Stimulated activated CD4-positive, alpha-beta T cell treated with anti-CD3 and anti-CD28 coated beads, Interleukin-12 subunit alpha, Interleukin-12 subunit beta, amount 100 ng/mL, for 48 hours (primary cell): ENCODE measurements at places on chromosomes 5 and 9.

DNA sequence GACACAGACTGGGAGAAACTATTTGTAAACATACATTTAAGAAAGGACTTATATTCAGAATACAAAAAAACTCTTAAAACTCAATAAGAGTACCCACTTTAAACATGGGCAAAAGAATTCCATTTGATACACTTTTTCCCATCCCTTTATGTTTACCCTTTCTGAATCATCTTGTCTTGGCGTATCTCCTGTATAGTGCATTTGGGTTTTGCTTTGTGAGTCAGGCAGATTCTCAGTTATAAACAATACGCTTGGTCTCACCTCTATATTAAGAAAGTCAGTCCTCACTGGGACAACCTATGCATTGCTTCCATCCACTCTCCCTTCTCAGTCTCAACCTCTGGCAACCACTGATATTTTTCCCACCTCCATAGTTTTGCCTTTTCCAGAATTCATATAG is 27.3 kb upstream of the ADAMTS6 start:
- DNase-seq = no peak

GRCh38 chr9:20355022-20355421 is 267.3 kb downstream of the MLLT3 start:
- no peak for DNase-seq

DNA sequence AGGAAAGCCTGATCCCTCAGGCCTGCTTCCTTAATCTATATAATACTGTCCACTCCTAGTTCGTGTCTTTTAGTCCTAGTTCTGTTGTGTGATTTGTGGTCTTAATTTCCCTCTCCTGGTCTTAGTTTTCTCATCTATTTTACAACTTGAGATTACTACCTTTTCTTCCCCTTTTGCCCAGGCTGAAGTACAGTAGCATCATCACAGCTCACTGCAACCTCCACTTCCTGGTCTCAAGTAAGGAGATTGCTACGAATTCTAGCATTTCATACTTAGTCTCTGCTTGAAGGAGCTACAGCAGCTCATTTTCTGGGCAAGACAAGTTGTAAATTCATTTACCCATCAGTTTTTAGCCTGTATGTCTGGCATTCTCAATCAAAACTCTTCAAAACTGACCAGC is 5.5 kb downstream of the TRIM32 start:
- no peak for DNase-seq

DNA sequence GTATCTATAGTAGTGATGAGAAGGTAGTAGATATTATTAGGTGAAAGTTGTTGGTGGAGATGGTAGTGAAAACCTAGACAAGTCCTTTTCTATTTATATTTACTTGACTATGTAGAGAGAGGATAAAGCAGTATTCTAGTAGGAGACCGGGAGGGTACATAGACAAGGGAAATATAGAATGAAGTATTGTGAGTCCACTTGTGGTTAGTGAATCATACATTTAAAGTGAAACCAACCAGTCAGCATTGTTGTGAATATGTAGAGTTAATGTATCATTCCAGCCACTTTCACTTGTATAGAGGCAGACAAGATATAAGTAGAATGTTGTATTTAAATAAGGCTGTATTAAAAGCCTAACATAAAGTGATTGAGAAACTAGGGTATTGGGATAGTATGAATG is 1711.3 kb upstream of the ACO1 start:
- no peak for DNase-seq

DNA sequence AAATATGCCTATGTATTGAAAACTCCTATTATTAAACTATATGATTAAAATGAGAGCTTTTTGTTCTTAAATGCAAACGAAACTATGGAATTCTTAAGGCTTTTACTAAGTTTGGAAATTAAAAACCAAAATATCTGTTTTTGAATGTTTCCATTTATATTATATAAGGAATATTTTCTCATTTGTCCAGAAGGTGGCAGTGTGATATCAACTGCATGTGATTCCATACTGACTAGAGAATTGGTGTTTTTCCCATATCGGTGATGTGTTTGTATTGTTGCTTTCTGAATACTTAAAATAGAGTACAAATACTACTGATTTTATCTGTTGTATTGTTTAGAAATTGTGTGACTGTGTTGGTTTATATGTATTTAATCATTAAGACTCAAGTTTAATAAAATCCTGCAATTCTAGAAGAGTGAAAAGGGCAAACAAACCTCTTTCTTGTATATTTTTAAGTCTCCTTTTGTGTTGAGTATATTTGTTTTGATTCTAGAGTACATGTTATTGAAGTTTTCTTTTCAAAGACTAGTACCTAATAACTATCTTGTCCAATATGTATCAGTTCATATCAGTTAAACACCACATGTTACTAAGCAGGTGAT is 320.8 kb downstream of the CCDC171 start:
- DNase-seq = no peak

GRCh38 chr5:82068723-82069122 is 96.9 kb downstream of the ATG10 start:
- no peak for DNase-seq

DNA sequence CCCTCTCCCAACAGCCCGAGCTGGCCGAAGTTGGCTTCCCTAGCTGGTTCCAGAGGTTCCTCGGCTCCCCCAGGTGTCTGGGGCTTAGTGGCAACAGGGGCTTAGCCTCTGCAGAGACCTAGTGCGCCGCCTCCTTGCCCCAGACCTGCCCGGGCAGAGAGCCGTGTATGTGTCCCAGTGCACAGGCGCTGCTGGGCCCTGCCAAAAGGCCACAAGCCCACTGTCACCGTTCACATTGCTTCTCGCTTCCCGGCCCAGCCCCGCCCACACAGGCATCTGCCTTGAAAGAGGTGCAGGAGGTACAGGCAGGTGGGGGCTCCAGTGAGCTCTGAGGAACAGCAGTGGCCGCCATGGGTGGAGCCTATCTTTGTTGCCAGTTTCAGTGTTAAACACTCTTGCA is 2.5 kb upstream of the CACFD1 start:
- no peak for DNase-seq

GRCh38 chr5:166979307-166979895 is 1312.0 kb upstream of the WWC1 start:
- DNase-seq = no peak

GRCh38 chr5:109454731-109455505 is 45.1 kb upstream of the PJA2 start:
- no peak for DNase-seq

DNA sequence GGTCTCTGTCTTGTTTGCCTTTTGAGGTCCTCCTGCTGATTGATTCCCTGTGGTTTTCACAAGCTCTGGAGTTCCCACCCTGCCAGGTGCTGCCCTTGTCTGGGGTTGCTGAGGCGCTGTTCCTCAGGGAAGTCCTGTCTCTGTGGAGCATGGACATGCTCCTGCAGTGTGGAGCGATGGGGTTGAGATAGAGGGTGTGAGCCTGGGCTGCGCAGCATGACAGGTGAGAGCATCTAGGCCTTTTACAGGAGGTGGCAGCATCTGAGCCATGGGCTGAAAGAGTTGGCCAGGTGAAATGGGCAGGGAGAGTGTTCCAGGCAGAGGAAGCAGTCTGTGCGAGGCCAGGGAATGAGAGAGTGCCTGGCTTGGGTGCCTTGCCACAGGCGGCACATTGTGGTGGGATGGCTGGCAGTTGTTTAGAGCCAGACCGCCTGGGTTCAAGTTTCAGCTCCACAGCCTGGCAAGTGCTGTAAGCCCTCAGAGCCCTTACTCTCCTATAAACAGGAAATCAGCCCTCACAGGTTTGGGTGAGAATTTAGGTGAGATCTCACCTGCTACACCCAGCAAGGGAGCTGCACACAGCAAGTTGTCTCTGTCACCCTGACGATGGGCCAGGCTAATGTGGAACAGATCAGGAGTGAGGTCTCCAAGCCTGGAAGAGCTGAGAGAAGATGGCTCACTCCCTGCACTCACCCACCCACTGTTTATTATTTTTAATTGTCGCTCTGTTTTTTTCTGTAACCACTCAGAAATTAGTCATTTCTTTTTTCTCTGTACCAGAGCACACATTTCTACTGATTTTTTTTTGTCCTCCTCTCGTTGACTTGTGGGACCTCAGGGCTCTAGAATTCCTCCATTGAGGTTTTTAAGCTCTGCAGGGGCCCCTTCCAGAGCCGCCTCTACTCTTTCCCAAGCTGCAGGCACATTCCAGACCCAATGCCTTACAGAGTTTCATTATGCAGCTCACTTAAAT is 19.6 kb downstream of the TCOF1 start:
- DNase-seq = no peak

GRCh38 chr9:116990592-116990991 is 303.5 kb downstream of the TRIM32 start:
- no peak for DNase-seq

- no peak for DNase-seq
These were observed 145.0 kb downstream of the ADCY2 start for GRCh38 chr5:7540736-7541485.

GRCh38 chr9:81372628-81373191 is 316.6 kb downstream of the TLE1 start:
- no peak for DNase-seq

GRCh38 chr9:19992556-19992955 is 203.7 kb upstream of the SLC24A2 start:
- no peak for DNase-seq

GRCh38 chr9:23779220-23779619 is 46.8 kb downstream of the ELAVL2 start:
- no peak for DNase-seq

DNA sequence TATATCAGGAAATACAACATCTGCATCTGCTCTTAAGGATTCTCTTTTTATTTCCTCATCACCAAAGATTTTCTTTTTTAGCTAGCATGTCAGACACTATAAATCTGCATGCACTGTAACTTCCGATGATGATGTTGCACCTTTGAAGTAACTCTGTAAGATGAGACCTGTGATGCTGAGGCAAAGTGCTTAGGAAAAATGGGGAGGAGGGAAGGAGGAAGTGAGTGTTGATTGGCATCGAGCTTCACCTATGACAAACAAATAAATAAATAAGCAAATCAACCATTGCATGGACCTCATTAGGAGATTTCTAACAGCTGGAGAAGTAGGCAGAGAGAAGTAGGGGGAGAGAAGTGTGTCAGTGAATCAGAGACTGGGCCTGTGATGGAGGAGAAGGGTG is 52.6 kb downstream of the ENC1 start:
- DNase-seq = no peak

DNA sequence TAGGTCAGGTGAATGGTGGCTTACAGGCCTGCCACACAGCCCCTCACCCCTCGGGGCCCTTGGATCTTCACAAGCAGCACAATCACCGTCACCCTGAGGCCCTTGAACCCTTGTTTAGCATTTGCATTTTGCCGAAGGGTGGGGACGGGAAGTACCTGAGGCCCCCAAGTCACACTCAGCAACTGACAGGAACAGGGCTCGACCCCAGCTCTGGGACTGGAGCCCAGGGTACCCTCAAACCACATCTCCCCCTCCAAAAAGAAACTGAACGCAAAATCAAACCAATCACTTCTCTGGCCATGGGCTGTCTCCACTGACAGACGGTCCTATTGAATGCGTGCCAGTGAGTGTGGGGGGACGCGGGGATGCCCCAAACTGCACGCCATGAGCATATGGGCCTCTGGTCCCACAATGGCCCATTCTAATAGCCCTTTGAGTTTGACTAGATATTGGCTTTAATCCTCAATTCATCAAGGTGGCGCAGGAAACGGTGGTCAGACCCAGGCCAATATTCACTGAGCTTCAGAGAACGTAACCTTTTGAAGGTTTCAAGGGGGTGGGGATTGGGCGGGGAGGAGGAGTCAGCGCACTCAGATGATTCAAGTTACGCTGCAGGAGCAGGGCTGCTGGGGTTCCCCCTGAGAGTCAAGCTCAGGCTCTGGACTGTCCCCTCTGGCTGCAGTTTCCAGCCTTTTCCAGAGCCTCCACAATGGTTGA is 176.0 kb downstream of the DAB2IP start:
- DNase-seq = no peak

- DNase-seq = no peak
These were observed 202.9 kb upstream of the IL12B start for GRCh38 chr5:159533197-159533596.

GRCh38 chr5:5340206-5340729 is 82.2 kb upstream of the ICE1 start:
- DNase-seq = no peak

GRCh38 chr5:83503662-83504061 is 32.1 kb downstream of the VCAN start:
- no peak for DNase-seq

- DNase-seq = no peak
These were observed 187.8 kb downstream of the GNAQ start for GRCh38 chr9:77843871-77844155.

DNA sequence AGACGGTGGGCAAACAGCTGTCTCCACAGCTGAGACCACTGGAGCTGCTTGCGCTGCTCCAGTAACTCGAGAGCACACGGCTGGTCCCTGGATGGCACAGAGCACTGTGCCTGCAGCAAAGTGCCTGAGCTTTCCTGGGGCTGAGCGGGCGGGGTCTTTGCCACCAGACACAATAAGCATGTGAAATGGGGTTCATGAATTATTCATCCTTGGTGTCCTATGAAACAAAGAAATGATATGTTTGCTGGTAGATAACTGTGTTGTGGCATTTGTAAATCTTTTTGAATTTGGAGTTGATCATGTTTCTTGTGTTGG is 151.7 kb upstream of the MPDZ start:
- no peak for DNase-seq

- no peak for DNase-seq
These were observed 63.4 kb downstream of the ANGPTL2 start for GRCh38 chr9:127059030-127059429.

DNA sequence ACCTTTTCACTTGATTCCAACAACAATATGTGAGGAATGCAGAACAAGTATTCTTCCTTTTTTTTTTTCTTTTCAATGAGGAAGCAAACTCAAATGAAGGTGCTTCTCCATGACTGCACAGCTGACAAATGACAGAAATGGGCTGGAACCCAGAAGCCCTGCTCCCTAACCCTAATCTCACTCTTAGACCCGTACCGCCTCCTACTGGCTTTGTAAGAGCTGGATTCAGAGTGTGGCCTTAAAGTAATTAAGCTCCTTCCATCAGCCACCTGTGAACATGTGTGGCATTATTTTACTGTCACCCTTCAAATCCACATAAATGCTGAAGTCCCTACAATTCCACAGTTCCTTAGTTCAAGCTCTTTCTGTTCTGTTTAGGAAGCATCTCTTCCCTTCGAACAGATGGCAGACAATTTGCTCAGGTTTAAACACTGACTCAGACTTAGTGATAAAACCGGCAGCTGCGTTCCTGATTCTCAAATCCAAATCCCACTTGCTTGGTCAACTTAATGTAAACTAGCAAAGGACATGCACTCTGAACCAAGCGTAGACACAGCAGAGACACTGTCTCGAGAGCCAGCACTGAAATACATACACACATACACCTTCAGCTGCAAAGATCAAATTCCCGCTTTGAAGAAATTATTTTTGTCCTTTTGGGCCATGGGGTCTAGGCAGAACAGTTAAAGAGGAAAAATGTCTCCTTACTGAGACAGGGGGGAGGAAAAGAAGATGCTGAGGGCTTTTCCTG is 316.7 kb upstream of the TLE4 start:
- DNase-seq = no peak

DNA sequence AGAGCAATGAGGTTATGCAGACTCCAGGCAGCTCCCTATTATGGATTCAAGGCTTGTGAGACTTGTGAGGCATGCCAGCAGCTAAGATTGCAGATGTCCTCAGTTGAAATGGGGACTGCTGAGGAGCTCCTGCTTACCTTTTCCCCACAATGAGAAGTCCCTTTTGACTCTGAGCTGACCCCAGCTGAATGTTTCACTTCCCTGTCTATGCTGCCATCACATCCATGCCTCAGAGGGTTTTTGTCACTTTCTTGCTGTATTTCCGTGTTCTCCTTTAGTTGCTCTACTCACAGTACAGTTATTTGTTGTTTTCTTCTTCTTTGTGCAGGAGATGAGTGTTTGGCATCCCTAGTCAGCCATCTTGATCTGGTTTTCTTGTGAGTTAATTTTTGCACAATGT is 18.8 kb upstream of the OR2S2 start:
- DNase-seq = no peak

- no peak for DNase-seq
These were observed 25.3 kb downstream of the RAPGEF6 start for GRCh38 chr5:131609774-131610173.
